K562 (cell line): ENCODE measurements at places on chromosomes 1 and 21. TPM values are rescaled to one million over a fixed set of nuclear protein-coding genes. Genes with fewer than 3 reads are reported as not detected.

DNA sequence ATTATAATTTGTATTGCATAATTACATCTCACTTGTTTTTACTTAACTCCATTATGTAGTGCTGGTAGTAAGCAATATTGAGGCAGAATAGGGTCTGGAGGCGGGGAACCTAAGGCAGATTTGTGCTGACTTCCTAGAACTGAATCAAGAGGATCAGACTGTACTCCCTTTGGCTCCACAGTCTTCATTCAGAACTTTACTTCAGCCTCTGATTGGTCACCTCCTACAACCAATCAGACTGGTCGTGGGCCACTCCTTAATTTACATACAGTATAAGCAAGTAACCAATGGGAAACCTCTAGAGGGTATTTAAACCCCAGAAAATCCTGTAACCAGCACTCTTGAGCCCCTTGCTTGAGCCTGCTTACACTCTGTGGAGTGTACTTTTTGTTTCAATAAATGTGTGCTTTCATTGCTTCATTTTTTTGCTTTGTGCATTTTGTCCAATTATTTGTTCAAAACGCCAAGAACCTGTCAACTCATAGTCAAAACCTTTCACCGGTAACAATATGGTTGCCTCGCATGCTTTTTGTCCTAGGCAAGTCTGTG is 31.6 kb downstream of the ZBTB8OS start:
- peaks cover 19% of the 10 kb centered on the region; the same call in 1 of the 3 replicates for H3K36me3 ChIP-seq
- H3K27ac ChIP-seq = no peak overlapping the region
- no peak overlapping the region for H3K4me3 ChIP-seq
- no peaks in the 10 kb centered on the region; the same call in 1 of the 2 replicates for H3K4me1 ChIP-seq
- DNase-seq = peak; percentile 64

- no peak overlapping the region for H3K27ac ChIP-seq
- no peaks in the 10 kb centered on the region; the same call in 2 of the 3 replicates for H3K4me1 ChIP-seq
- no peaks in the 10 kb centered on the region for H3K36me3 ChIP-seq
- no peak for DNase-seq
- H3K4me3 ChIP-seq = no peak overlapping the region
Observed at GRCh38 chr1:118982821-118983557, 5.2 kb downstream of the TBX15 start.

DNA sequence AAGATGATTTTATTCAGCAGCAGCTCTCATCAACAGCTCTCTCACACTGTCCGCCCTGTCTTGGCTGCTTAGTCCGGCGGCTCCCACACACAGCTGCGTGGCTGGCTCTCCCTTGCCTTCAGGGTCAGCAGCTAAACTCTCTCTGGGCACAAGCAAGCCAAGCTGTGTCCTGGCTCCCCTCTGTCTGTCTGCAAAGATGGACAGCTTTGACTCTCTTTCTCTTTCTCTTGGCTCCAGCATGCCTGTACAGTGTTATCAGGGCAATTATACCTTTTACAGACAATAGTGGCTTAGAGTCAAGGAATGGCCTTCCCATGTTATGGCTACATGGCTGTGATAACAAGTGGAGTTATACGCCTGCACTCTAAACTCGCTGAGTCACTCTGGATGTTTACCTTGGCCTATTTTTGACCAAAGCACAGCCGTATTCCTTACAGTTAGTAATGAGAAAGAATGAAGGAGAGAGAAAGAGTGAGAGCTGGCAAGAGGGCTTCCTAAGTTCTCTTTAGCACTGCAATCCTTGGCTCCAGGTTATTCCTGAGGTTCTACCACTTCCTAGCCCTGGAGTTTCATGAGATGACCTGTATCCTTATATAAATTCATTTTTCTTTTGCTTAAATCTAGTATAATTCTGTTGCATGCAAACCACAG is 59.9 kb upstream of the ZSWIM5 start:
- H3K27ac ChIP-seq = peak overlapping the region; percentile 71
- H3K36me3 ChIP-seq = no peaks in the 10 kb centered on the region
- H3K27me3 ChIP-seq = no peaks in the 10 kb centered on the region
- peak overlapping the region; percentile 8; the same call in 1 of the 2 replicates for H3K4me3 ChIP-seq
- H3K4me1 ChIP-seq = peaks cover 27% of the 10 kb centered on the region

GRCh38 chr21:42508371-42508770 is 5.3 kb upstream of the SLC37A1 start:
- no peaks in the 10 kb centered on the region for H3K36me3 ChIP-seq
- no peak for DNase-seq
- no peaks in the 10 kb centered on the region for H3K4me1 ChIP-seq

DNA sequence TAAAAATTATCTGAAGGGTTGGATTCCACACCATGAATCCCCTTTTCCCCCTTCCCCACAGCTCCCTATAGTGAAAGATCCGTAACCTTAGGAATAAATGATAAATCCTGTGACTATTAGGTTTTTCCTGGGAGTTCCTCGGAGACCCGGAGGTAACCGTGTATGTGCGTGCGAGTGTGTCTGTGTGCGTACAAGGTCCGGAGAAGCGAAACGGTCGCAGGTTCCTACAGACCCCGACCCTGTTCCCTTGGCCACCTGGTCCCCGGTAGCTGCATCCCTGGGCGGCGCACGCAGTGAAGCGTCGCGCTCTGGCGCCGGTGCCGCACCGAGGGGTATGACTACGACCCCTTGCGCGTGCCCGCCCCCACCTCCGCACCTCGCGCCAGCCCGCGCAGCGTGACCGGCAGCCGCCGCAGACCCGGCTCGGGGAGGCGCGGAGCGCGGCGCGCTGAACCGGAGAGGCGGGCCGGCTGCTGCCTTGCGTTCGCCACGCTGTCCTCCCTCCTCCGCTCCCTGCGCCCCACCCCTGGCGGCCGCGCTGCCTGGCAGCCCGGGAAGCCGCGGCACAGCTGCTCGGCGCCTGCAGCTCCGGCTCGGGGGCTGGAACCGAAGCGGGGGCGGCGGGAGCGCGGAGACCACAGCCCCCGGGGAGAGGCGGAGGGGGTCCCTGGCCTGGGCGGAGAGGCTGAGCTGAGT is at the start of gene AK5:
AK5 (plus strand) TSS at position 529 of the 696 bp plus-strand sequence. CDS start 295 bp downstream, outside the sequence.
- H3K27me3 ChIP-seq = peaks cover 22% of the 10 kb centered on the region
- no peak within 1 kb of the TSS for H3K27ac ChIP-seq
- H3K36me3 ChIP-seq = no peaks in the 10 kb centered on the region
- no peak for DNase-seq

- H3K4me3 ChIP-seq = no peak overlapping the region
- H3K27me3 ChIP-seq = peaks cover 58% of the 10 kb centered on the region
- no peaks in the 10 kb centered on the region for H3K36me3 ChIP-seq
- H3K27ac ChIP-seq = no peak overlapping the region
- DNase-seq = no peak
Observed at GRCh38 chr21:44926331-44927101, 5.8 kb upstream of the ITGB2 start.

DNA sequence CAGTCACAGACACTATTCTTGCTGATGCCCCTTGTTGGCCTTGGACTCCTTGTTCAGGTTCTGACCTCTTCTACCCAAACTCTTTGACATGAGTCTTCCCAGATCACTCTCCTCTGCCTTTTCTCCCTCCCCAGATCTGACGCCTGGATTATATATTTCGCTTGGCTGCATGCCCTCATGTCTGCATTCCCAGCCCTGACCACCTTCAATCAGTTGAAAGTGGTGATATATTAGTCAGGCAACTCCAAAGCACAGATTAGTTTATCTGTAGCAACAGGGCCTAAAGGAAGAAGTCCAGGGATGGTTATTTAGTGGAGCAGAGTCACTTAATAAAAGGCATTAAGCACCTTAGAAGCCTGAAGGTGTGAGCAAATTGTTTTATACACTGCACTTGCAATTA is 110.0 kb upstream of the GUCA2B start:
- no peaks in the 10 kb centered on the region for H3K36me3 ChIP-seq
- H3K27me3 ChIP-seq = peaks cover 24% of the 10 kb centered on the region
- no peaks in the 10 kb centered on the region for H3K4me1 ChIP-seq
- no peak overlapping the region for H3K27ac ChIP-seq

DNA sequence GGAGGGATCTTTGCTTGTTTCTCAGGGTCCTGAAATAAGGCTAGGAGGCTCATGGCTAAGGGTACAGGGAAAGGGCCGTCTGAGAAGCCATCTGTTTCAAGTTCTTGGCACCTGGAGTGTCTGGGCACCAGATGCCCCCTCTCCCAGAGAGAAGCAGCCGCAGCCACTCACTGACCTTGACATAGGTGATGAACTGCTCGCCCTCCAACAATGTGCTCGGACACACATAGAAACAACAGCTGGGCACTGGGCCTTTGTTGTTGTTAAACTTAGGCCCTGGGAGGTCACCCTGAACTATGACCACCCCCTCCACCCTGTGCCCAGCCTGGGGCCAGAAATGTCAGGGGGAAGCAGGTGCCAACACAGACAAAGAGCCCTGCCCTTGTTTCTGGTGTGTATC is 9.2 kb upstream of the TNNI1 start:
- no peaks in the 10 kb centered on the region for H3K36me3 ChIP-seq
- no peak overlapping the region for H3K4me3 ChIP-seq
- peaks cover 61% of the 10 kb centered on the region for H3K27me3 ChIP-seq
- H3K27ac ChIP-seq = no peak overlapping the region

Gene LY9
- not detected in 2 replicates for total RNA-seq

Gene DENND2C
- 0.11 TPM in 2 replicates for total RNA-seq

Gene TMEM51
- total RNA-seq = 0.80 and 1.0 TPM in 2 replicates
